ENCODE measurements at places on chromosomes 3 and 15.

DNA sequence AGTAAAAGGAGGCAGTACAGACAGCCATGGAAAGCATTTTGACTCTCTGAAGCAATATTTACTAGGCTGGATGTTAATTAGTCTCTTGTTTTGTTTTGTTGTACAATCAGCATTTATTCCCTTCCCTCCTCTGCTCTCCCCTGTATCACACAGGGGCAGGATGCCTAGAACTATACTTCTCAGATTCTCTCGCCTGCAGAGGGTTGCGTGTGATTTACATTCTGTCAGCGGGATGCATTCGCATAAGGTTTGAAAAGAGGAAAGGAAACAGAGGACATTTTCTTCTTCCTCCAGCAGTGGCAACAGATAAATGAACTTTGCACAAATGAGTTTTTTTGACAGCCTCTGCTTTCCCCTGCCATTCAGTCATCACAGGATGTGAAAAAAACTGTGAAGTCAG lies 188.3 kb downstream of the RSL24D1 start:
- no peak for DNase-seq

DNA sequence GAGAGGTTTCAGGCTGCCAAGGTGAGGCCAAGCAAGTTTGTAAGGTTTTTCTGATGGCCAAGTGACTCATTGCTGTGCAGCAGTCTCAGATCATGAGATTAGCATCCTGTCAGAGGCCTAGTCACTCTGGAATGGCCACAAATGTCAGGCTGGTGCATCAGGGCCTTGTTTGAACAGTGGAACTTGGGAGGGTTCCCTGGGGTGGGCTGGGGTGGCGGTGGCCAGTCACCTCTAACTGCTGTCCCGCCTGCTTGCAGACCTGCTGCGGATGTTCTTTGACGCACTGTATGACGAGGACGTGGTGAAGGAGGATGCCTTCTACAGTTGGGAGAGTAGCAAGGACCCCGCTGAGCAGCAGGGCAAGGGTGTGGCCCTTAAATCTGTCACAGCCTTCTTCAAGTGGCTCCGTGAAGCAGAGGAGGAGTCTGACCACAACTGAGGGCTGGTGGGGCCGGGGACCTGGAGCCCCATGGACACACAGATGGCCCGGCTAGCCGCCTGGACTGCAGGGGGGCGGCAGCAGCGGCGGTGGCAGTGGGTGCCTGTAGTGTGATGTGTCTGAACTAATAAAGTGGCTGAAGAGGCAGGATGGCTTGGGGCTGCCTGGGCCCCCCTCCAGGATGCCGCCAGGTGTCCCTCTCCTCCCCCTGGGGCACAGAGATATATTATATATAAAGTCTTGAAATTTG lies 2.8 kb upstream of the FAM131A start:
- no peak for DNase-seq

DNA sequence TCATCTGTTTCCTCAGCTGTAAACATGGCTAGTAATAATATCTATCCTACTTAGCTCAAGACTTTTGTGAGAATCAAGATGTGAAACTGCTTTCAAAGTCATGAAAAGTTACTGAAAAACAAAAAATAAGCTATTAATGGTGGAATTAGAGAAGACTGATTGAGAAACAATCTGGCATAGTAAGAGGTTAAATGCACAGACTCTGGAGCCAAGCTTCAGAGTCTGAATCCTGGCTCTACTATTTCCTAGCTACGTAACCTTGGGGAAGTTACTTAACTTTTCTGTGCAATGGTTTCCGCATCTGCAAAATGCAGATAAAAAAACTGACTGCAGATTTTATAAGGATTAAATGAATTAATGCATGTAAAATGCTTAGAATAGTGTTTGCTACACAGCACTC lies 28.8 kb downstream of the LRRFIP2 start:
- no peak for DNase-seq

DNA sequence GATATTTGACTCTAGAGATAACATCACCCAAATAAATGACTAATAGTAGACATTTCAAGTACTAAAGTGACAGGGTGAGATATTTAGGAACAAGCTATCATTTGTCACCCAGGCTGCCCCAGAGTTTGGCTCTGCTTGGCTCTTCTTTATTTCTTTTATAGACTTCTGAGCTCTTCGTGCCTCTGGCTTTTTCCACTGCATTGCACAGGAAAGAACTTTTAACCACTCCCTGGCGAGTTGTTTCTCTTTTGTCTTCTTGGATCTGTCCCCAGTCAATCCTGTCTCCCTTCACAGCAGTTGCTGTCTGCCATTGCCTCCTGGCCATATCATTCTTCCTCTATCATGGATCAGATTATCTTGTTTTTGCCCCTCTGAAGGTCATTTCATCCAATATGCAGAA lies 339.2 kb upstream of the DCBLD2 start:
- DNase-seq = no peak

GRCh38 chr3:127542441-127542952 lies 48.0 kb downstream of the TPRA1 start:
- no peak for DNase-seq

DNA sequence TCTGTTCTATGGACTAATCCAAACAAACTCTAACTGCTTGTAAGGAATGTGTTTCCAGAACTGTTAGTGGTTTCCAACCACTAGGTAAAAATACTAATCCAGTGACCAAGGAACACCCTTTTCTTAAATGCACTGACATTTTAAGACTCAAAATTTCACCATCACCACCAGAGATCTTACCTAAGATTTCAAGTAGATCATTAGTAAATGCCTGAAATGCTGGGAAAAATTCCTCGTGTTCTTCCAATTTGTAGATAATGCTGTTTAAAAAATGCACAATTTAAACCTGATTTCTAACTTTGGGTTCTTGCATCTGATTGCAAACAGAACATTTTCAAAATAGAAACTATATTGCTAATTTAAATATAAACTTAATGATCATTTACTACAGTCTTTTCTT lies 63.4 kb downstream of the ESYT3 start:
- DNase-seq = no peak

- DNase-seq = no peak
These were observed 123.2 kb downstream of the DNAJB8 start for GRCh38 chr3:128343287-128344051.

DNA sequence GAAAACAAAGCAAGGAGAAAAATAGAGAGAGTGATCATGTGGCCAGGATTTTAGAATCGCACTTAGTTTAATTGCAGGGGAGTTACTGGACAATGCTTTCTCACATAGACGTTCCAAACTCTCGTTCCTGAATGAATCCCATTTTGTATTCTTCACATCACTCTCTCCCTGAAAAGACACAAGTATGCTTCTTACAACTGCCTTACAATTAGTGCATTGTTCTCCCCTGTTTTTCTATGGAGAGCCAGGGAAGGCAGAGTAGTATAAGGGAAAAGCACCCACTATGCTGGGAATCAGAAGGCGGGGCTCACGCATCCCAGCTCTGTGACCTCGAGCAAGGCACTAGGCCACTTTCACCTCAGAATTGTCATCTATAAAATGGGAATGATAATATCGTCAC lies 14.4 kb downstream of the TMOD2 start:
- no peak for DNase-seq

- DNase-seq = no peak
These were observed 238.7 kb upstream of the TMCO5A start for GRCh38 chr15:37695719-37696118.

DNA sequence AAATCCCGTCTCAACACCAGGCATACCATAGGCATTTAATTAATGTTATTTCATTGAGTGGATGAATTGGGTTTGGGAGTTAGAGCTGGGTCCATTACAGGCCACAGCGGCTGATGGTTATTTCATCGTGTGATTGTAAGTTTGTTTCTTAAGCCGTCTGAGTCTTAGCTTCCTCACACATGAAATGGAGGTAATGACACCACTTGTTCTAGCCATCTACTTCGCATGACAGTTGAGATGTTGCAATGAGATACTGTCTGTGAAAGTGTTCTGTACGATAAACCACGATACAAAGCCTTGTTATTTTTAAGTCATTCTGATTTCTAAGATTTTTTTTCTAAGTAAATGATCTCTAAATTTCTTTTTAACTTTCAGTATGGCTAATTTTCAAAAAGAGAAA lies 8.6 kb upstream of the TP63 start:
- DNase-seq = no peak

- no peak for DNase-seq
These were observed 39.2 kb downstream of the SEMA3G start for GRCh38 chr3:52405601-52406110.

DNA sequence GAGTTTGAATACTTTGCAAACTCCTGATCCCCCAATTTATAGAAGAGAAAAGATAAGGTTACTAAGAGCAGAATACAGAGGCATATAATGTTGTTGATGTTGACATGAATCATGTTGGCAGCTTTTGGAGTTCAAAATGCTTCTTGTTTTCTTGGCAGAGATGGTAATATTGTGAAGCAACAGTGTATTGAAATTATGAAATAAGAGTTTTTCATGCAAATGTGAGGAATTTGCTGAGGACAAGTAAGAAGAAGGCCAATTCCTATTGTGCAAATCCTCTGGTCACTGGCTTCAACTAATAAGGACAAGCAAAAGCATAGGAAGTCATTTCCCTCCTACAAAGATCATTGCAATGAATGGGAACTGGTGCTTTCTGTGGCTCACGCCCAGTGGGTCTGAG lies 126.9 kb upstream of the CHL1 start:
- DNase-seq = no peak

GRCh38 chr3:123783811-123784210 lies 100.3 kb downstream of the MYLK start:
- DNase-seq = no peak

DNA sequence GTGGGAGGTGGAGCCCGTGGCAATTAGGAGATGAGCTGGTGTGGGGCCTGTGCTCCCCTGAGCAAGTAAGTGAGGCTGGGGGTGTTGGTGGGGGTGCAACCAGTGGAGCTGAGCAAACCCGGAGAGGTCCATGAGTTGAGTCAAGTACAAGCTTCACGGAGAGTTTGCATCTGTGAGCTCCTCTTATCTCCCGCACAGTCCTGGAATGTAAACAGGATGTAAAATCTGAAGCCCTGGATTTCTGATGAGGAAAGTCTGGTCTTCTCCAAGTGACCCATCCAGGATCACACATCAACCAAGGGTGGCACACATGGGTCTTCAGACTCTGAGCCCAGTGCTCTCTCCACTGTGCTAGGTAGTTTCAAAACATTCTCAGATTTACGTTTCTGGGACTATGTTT lies 67.8 kb downstream of the LSM3 start:
- DNase-seq = no peak

GRCh38 chr15:66941108-66941711 lies 124.2 kb upstream of the SMAD3 start:
- no peak for DNase-seq

DNA sequence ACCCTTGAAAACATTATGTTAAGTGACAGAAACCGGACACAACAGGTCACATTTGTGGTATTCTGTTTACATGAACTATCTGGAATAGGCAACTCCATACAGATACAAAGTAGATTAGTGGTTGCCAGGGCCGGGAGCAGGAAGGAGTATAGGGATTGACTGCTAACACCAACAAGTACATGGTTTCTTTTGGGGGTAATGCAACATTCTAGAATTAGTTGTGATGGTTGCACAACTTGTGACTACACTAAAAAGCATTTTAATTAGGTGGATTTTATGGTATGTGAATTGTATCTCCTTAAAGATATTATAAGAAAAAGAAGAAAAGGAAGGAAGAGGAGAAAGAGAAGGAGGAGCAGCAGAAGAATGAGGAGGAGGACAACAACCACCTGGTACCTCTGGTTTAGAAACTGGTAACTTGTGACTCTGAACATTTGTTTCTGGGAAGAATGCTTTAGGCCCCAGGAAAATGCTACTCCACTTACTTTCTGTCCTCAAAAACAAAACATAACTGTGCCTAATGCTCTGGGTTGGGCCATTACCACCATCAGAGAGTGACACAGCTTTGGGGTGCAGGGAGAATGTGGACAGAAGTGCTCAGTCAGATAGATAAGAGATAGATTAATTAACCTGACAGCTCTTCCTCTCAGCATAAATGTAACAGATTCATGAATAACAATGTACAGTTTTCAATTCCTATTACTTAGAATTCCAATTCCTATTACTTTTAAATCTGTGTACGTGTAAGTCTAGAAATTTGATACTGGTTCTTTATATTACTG lies 20.3 kb downstream of the SETMAR start:
- DNase-seq = no peak

GRCh38 chr3:4888913-4889846 lies 90.1 kb upstream of the BHLHE40 start:
- no peak for DNase-seq

- DNase-seq = no peak
These were observed 47.5 kb downstream of the ALDH1L1 start for GRCh38 chr3:126132751-126133511.

- no peak for DNase-seq
These were observed 95.0 kb downstream of the FNDC3B start for GRCh38 chr3:172134352-172134751.

- DNase-seq = no peak
These were observed 58.8 kb upstream of the XCR1 start for GRCh38 chr3:46086083-46086437.

GRCh38 chr3:22606461-22606860 lies 596.7 kb upstream of the UBE2E2 start:
- no peak for DNase-seq

GRCh38 chr15:65887565-65887964 lies 18.3 kb downstream of the RAB11A start:
- no peak for DNase-seq

DNA sequence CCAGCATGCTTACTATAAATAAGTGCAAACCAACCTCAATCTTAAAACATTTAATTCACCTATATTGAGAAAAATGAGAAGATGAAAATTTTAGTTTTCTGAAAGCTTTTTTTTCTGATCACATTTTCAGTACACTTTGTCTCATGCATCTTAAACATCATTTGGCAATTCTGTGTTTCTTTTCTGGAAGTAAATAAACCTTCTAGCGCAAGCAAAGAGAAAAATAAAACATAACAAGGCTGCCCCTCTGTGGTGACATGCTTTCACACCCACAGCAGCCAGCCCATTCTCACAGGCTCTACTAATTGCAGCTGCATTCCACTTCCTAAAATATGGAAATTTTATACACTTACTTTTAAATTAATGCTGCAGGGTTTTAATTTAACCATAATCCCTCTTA lies 90.1 kb downstream of the NEK10 start:
- DNase-seq = no peak

- DNase-seq = no peak
These were observed 1.5 kb downstream of the SLC6A11 start for GRCh38 chr3:10817506-10817905.
